ENCODE measurements at places on chromosomes 5 and 9. TPM values are rescaled to one million over a fixed set of nuclear protein-coding genes. Genes with fewer than 3 reads are reported as not detected.

The EQTN gene
- 0.95 TPM for total RNA-seq

The PCDHA9 gene
- 0.35 TPM for total RNA-seq

The CER1 gene
- total RNA-seq, result not detected

The PPP2R2B gene
- total RNA-seq, result 20.8 TPM

The WNT8A gene
- not detected for total RNA-seq

The KLHL3 gene
- 10.8 TPM for total RNA-seq

The FCN2 gene
- not detected for total RNA-seq

- H3K4me3 ChIP-seq, result no peak overlapping the region
- no peaks in the 10 kb centered on the region for H3K36me3 ChIP-seq
- H3K4me1 ChIP-seq, result no peaks in the 10 kb centered on the region
- no peak overlapping the region for H3K27ac ChIP-seq
These were observed 147.8 kb downstream of the KCTD16 start for GRCh38 chr5:144318460-144318859.

DNA sequence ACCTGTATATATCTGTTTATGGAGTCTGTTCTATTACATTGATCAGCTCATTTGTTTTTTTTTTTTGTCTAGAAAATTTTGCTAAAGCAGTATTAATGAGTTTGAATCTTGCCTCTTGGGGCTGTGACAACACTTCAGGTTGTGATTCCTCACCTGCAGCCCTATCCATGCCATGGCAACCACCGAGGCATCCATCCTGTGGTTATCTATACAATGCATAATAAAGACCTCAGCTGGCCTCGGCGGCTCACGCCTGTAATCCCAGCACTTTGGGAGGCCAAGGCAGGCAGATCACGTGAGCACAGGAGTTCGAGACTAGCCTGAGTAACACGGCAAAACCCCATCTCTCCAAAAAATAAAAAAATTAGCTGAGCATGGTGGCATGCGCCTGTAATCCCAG is 28.1 kb upstream of the PDCD1LG2 start:
- DNase-seq, result no peak
- H3K36me3 ChIP-seq, result no peaks in the 10 kb centered on the region
- no peaks in the 10 kb centered on the region for H3K27me3 ChIP-seq

DNA sequence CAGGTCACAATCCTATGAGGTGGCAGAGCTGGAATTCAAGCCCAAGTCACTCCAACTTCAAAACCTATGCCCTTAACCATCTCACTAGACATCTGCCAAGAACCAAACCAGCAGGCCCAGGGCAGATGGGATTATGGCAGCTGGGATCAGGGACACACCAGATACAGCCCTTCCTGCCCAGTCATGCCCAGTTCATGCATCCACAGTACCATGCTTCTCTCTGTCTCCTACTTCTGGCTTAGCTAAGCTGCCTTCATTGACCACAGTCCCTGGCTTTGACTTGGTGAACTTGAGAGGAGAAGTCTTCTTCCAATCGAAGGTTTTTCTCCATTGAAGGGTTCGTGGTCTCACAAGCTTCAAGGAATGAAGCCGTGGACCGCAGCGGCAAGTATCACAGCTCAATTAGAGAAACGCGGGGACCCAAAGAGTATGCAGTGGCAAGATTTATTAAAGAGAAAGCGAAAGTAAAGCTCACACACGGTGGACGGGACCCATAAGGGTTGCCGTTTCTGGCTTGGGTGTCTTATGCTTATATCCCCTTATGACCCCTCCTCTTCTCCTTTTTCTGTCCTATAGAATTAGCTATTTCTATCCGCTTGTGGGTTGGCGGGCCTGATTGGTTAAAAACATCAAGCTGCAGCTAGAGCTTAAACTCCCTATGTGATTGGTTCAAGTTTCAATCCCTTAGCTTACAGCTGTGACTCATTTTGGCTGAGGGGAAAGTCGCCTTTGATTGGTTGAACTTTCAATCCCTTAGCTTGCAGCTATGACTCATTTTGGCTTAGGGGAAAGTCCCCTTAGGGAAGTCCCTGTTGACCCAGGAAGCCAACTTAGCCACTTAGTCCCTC is 101.2 kb downstream of the TRIM36 start:
- H3K27ac ChIP-seq, result no peak overlapping the region
- no peak overlapping the region for H3K4me3 ChIP-seq
- no peak for DNase-seq
- H3K36me3 ChIP-seq, result no peaks in the 10 kb centered on the region
- no peaks in the 10 kb centered on the region for H3K4me1 ChIP-seq

- no peaks in the 10 kb centered on the region for H3K4me1 ChIP-seq
- no peaks in the 10 kb centered on the region for H3K36me3 ChIP-seq
- H3K27me3 ChIP-seq, result no peaks in the 10 kb centered on the region
- H3K4me3 ChIP-seq, result no peak overlapping the region
- H3K27ac ChIP-seq, result no peak overlapping the region
- no peak for DNase-seq
These were observed 55.3 kb downstream of the JAKMIP2 start for GRCh38 chr5:147727200-147727599.

GRCh38 chr5:418162-419121 is 24.5 kb upstream of the EXOC3 start:
- no peak overlapping the region for H3K4me3 ChIP-seq
- H3K27me3 ChIP-seq, result no peaks in the 10 kb centered on the region
- H3K27ac ChIP-seq, result no peak overlapping the region
- H3K4me1 ChIP-seq, result peaks cover 2% of the 10 kb centered on the region
- no peaks in the 10 kb centered on the region for H3K36me3 ChIP-seq

- no peaks in the 10 kb centered on the region for H3K27me3 ChIP-seq
- H3K4me1 ChIP-seq, result peaks cover 2% of the 10 kb centered on the region
- H3K27ac ChIP-seq, result no peak overlapping the region
- H3K36me3 ChIP-seq, result no peaks in the 10 kb centered on the region
These were observed 597.1 kb downstream of the ACTL7B start for GRCh38 chr9:108258640-108259039.

DNA sequence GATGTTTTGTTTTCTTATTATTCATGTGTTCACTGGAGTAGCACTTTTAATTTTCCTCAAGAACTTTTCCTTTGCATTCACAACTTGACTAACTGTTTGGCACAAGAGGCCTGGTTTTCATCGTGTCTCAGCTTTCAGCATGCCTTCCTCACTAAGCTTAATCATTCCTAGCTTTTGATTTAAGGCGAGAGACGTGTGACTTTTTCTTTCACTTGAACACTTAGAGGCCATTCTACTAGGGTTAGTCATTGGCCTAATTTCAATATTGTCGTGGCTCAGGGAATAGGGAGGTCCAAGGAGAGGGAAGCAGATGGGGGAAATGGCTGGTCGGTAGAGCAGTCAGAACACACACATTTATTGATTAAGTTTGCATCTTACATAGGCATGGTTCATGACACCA is 94.0 kb downstream of the ZNF462 start:
- H3K36me3 ChIP-seq, result no peaks in the 10 kb centered on the region
- peaks cover 2% of the 10 kb centered on the region for H3K4me1 ChIP-seq
- no peaks in the 10 kb centered on the region for H3K27me3 ChIP-seq

GRCh38 chr9:12773562-12773961 is 1.3 kb upstream of the LURAP1L start:
- no peaks in the 10 kb centered on the region for H3K27me3 ChIP-seq
- H3K4me3 ChIP-seq, result no peak overlapping the region
- no peaks in the 10 kb centered on the region for H3K36me3 ChIP-seq
- no peaks in the 10 kb centered on the region for H3K4me1 ChIP-seq

DNA sequence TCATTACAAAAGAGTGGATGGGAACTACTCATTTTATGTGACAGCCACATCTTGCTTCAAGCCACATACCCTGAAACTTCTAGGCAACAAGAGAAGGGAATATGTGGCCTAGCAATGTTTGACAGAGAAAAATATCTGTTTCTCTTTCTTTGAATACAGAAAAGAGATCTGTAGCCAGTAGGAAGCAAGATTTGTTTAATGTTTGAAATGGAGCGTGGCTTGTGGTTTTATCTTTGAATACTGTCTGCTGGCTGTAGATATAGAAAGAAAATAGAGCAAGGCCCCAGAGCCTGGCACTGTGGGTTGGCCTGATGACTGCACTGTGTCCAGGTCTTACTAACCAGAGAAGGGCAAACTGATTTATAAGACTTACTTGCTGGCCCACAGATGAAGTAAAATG is 133.8 kb downstream of the ARHGEF28 start:
- H3K4me3 ChIP-seq, result no peak overlapping the region
- no peaks in the 10 kb centered on the region for H3K27me3 ChIP-seq
- no peak for DNase-seq
- H3K4me1 ChIP-seq, result peaks cover 4% of the 10 kb centered on the region
- no peak overlapping the region for H3K27ac ChIP-seq

DNA sequence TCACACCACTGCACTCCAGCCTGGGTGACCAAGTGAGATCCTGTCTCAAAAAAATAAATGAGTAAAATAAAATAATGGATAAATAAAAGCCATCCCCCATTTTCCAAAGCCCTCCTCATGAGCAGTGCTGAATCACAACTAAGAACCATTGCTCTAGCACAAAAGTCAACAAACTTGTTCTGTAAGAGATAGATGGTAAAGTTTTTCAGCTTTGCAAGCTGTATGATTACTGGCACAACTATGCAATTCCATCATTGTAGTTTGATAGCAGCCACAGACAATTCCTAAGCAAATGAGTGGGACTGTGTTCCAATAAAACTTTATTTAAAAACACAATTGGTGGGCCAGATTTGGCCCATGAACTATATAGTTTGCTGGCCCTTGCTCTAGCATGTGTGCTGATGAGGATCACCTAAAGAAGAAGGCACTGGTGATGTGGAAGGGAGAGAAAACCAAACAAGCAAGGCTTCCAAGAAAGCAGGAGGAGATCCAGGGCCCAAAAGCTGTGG is 64.6 kb downstream of the NEURL1B start:
- H3K27me3 ChIP-seq, result peaks cover 2% of the 10 kb centered on the region
- H3K36me3 ChIP-seq, result no peaks in the 10 kb centered on the region
- no peak for DNase-seq
- peaks cover 3% of the 10 kb centered on the region for H3K4me1 ChIP-seq

DNA sequence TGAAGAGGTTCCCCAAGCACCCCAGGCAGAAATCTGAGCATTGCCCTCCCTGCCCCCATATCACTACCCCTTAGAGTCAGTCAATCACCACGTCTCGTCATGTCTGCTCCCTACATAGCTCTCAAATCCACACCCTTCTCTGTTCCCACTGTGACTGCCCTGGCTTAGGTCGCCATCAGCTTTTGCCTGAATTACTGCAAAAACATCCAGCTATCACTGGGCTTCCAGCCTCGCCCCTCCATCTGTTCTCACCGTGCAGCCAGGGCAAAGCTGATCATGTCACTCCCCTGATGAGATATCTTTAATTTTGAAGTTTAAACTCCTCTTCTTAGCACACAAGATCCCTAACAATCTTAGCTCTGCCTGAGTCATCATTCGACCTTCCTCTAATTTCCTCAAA is 89.6 kb upstream of the TBC1D2 start:
- no peak overlapping the region for H3K4me3 ChIP-seq
- DNase-seq, result no peak

DNA sequence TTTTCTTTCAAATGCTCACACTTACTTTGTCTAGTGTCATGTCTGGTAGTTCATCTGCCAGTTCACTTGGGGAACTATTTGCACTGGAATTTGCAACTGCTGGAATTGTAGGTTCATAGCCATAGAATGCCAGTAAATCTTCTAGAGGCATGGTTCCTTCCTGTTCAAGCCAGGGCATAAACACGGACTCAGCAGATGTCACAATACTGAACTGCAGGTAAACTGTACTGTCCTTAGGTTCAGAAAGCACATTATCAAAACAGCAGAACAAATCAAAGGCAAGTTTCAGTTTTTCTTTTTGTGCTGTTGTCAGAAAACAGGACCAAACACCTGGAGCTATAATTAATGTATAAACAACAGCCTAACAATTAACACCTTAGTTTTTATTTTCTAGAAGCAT is 13.1 kb downstream of the MIER3 start:
- no peak overlapping the region for H3K4me3 ChIP-seq
- no peak for DNase-seq
- H3K27ac ChIP-seq, result no peak overlapping the region
- H3K36me3 ChIP-seq, result no peaks in the 10 kb centered on the region
- H3K4me1 ChIP-seq, result no peaks in the 10 kb centered on the region

DNA sequence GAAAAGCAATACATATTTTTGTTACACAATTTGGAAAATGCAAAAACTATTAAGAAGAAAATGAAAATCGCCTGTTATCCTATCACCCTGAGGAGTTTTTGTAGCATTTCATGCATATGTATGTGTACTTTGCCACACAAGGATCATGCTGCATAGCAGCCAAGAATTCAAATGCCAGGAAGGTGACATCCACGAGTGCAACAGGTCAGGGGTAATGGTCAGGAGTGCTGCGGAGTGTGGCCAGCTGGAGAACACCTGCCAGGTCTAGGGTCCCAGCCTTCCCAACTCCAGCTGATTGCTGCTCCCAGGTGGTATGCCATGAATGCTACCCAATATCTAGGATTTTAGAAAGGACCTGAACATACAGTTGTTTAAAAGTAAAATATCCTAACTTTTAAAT is 617.1 kb downstream of the PRELID2 start:
- no peaks in the 10 kb centered on the region for H3K27me3 ChIP-seq
- no peaks in the 10 kb centered on the region for H3K36me3 ChIP-seq
- no peaks in the 10 kb centered on the region for H3K4me1 ChIP-seq
- no peak overlapping the region for H3K27ac ChIP-seq

GRCh38 chr5:119270121-119270565 is 85.7 kb upstream of the TNFAIP8 start:
- no peak overlapping the region for H3K4me3 ChIP-seq
- no peak overlapping the region for H3K27ac ChIP-seq
- no peaks in the 10 kb centered on the region for H3K27me3 ChIP-seq
- H3K36me3 ChIP-seq, result no peaks in the 10 kb centered on the region

GRCh38 chr9:89388084-89388867 is 70.0 kb downstream of the SECISBP2 start:
- no peaks in the 10 kb centered on the region for H3K36me3 ChIP-seq
- peak; percentile 46 for DNase-seq
- peaks cover 12% of the 10 kb centered on the region for H3K4me1 ChIP-seq
- no peak overlapping the region for H3K4me3 ChIP-seq
- H3K27ac ChIP-seq, result peak overlapping the region; percentile 64
- H3K27me3 ChIP-seq, result no peaks in the 10 kb centered on the region

DNA sequence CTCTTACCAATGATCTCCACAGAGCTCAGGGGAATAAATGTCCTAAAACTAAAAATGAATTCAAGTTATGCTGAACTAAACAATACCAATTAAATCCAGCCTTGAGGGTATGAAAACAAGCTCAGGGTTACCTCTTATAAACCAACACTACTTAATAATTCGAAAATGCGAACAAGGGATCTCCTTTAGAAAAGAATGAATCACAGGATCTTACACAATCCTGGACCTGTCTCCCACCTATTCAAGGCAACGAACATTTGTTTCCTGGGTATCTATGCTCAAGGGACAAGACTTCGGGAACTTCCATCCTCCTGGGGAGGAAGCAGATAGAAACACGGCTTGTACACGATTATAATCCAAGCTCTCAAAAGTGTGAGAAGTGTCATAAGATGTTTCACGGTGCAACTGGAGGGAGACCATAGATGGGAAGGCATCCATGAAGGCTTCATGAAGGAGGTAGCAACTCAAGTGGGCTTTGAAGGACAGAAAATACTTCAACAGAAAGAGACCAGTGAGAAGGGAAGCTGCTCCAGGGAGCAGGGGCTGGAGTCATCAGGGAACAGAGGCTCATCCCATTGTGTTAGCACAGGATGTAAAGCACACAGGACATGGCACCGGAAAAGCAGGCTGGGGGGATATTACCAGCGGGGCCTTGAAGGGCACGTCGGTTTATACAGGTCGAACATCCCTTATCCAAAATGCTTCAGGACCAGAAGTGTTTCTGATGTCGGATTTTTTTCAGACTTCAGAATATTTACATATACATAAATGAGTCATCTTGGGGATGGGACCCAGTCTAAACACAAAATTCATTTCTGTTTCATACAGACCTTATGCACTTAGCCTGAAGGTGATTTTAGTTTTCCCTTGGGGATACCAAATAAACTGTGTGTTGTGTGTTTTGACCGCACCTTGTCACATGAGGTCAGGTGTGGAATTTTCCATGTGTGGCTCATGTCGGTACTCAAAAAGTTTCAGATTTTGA is 87.4 kb downstream of the TLE1 start:
- H3K36me3 ChIP-seq, result no peaks in the 10 kb centered on the region
- no peak for DNase-seq
- no peaks in the 10 kb centered on the region for H3K27me3 ChIP-seq
- H3K27ac ChIP-seq, result no peak overlapping the region
- no peak overlapping the region for H3K4me3 ChIP-seq
